ENCODE measurements at places on chromosomes 6 and 20.

GRCh38 chr20:61924211-61924857 is 141.3 kb downstream of the TAF4 start:
- no peak for DNase-seq

- no peak for DNase-seq
Observed at GRCh38 chr6:158361961-158362669, 49.9 kb downstream of the TULP4 start.

DNA sequence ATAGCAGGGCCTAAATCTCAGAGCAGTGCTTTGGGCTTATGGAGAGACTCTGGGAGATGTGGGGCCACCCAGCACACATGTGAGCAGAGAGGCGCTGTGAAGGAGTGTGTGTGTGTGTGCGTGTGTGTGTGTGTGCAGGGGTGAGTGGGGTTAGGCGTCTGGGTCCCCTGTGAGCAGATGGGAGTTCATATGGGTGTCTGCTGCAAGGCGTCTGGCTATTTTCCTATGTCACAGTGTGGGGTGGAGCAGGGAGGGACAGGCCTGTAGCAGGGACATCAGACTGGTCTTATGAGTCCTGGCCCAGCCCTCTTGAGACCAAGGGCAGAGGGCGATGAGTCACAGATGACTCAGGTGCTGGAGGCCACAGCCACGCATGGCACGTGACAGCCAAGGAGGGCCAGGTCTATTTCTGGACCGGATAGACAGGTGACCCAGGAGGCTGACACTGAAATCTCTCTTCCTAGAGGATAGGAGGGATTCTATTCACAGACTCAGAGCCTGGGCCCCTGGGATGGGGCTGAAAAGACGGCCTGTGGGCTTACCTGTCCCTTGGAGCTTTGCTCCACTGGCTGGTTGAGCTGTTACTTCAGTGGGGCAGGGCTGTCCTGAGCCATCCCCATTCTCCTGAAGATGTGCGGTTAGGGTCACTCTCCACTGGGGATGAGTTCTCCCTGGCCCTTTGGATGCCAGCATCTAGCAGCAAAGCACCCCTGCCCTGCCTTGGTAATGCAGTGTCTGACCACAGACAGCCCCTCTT is 28.9 kb downstream of the VEGFA start:
- no peak for DNase-seq

GRCh38 chr6:169159331-169159730 is 94.3 kb downstream of the THBS2 start:
- DNase-seq = no peak

DNA sequence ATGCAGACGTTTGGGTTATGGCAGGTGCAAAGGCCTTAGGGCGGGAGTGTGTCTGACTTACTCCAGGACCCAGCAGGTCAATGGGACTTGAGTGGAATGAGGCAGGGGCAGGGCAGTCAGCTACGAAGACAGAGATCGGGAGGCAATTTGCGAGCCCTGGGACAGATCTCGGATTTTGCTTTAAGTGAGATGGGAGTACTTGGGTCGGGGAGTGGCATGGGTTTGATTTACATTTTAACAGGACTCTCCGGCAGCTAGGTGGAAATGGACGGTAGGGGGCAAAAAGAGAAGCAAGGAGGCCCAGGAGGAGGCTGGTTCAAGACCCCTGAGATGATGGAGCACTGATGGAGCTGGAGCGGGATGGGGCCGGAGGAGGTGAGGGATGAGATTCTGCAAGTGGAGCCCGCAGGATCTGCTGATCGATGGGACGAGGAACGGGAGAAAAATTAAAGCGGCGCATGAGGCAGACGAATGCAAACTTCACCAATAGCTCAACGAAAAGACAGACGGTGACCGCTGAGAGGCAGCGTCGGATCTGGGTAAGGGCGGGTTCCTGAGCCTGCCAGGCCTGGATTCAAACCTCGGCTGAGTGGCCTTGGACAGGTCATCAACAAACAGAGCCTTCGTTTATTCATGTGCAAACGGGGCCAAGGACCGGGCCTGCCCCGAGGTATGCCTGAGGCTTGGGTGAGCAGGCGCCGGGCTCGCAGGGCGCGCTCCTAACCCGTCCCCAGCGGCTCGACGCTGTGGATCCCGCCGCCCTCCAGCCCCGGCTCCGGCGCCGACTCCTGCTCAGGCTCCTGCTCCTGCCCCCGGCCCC is 756 bp upstream of the RBCK1 start:
- DNase-seq = peak; percentile 79

DNA sequence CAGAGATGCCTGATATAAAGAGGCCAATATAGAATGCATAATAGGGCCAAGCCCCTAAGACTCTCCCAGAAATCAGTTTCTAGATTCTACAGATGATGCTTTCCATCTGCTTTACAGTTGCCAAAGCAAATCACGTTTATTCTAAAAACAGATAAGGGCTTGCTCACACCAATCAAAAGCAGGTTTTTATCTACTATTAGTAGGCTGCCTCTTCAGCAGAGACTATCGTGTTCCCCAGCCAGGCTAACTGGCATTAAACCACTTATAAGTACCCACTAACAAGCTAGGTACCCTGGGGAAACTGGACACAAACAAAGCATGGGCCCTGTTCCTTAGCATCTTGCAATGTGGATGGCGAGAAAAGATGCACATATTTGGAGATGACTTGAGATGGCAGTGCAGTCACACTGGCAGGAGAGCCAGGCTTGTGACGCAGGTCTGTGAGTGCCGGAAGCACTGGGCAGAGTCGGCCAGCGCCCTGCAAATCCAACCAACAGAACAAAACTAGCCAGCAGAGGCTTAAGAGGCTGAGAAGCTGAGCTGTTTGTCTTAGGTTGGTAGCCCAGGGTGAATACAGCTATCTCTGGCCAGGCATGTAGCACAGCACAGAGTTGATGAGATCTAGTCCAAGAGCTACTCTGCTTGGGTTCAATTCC is 73.4 kb downstream of the GFOD1 start:
- DNase-seq = no peak

GRCh38 chr6:131773284-131773950 is 34.4 kb upstream of the ENPP1 start:
- DNase-seq = no peak

GRCh38 chr20:40706977-40707582 is 18.0 kb upstream of the MAFB start:
- DNase-seq = no peak

DNA sequence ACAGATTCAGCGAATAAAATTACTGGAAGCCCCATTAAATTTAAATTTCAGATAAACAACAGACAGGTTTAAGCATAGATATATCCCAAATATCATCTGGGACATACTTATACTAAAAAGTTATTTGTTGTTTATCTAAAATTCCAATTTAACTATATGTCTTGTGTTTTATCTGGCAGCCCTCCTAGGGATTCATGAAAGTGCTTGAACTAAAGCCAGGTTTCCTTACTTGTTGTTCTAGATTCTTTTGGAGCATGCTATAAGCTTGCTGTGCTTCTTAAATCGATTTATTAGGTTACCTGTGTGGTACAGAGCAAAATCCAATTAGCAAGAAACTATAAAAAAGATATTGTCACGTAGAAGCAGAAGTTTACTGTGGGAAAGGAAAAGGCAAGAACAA is 202.5 kb upstream of the GMDS start:
- DNase-seq = no peak

- DNase-seq = no peak
Observed at GRCh38 chr20:32629813-32630212, 43.9 kb downstream of the C20orf203 start.

GRCh38 chr20:24720957-24721356 is 228.1 kb upstream of the CST7 start:
- DNase-seq = no peak

DNA sequence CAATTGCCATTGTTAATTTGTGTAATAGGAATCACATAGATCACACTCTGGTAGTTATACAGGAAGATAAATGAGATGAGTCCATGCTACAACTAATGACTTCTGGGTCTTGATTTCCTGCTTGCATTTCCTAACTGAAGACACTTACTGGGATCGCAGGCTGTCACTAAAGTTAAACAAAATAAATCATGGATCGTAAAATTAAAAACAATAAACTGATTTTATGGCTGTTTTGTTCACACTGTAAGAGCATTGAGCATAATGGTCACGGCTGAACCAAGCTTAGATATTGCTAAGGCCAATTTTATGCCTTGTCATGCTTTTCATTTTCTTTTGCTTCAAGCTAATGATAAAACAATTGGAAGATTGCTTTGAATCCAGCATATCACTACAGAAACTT is 332.5 kb upstream of the CITED2 start:
- no peak for DNase-seq

DNA sequence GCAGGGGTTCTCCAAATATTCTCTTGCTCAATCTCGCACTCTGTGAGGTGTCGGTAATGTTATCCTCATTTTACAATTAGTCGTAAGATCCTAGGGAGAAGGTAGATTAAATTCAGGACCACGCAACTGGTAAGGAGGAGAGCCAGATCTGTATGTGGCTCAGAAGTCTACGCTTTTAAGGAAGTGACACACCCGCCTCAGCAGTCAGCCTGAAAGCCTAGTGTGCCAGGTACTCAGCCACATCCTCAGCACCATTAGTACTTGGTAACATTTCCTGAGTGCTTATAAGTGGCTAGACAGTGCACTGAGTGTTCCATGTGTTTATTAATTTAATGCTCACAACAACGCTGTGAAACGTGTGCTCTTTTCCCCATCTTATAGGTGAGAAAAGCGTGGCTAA is 63.7 kb downstream of the DHX35 start:
- DNase-seq = no peak

GRCh38 chr6:38177882-38178583 is 358.5 kb downstream of the ZFAND3 start:
- DNase-seq = no peak

DNA sequence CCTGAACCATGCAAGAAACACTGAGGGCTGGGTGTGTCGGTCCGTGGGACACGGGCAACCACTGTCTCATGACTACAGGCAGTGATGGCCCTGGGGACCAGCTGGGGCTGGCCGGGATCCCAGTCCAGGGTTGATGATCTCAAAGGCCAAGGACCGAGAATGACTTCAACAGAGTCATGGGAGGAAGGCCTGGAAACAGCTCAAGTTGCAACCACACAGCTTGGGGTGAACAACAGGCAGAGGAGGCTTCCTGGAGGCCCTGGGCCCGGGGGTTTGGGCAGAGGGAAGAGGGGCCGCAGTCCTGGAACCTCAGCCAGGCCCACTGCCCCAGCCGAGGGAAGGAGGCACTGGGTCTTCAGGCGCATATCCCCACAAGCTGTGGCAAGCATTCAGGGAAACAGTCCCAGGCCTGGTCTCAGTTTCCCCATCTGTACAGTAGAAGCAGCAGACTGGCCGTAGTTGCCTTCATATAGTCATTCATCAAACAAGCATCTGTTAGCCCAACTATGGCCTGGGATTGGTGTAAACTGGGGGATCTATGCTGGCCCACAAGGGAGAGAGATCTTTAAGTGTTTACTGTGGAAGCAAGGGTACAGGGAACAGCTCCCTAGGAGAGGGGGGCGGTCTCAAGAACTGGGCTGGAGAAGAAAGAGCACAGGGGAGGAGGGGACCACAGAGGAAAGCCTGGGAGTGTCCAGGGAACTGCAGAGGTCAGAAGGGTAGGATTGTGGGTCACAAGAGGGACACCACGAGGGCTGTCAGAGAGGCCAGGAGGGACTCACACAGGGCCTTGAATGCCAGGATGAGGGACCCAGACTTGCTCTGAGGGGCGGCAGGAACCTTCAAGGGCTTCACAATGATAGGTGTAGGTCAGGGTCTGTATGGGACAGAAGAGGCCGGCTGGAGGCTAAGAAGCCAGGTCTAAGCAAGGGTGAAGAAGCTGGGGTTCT is 2.1 kb downstream of the MYL9 start:
- DNase-seq = no peak

DNA sequence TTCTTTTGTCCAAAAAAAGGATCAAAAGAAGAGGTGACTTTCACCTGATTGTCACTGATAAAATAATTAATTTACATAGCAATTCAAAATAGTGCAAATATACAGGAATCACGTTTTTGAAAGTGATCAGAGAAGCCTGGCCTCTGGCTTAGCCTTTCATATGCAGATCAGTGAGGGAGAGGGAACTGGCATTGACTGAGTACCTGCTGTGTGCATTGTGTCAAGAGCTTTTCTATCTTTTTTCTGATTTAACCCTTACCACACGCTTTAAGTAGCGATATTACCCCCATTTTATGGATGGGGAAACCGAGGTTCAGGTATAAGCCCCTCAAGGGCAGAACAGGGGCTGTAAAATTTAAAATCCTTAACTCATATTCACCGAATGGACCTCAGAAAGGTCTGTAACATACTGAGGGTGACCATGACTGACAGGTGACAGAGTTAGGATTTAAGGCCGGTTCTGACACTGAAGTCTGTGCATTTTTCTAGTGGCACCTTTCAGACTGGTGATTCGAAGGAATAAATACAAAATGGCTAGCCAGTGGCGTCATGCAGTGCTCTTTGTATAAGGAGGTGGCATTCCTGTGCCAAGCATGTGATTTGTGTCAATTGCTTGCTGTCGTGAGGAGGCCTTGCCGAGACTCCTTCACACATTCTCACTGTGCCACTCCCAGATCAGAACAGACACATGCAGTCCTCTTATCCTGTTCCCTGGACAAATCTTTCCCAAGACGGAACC is 310.2 kb downstream of the TSHZ2 start:
- no peak for DNase-seq

DNA sequence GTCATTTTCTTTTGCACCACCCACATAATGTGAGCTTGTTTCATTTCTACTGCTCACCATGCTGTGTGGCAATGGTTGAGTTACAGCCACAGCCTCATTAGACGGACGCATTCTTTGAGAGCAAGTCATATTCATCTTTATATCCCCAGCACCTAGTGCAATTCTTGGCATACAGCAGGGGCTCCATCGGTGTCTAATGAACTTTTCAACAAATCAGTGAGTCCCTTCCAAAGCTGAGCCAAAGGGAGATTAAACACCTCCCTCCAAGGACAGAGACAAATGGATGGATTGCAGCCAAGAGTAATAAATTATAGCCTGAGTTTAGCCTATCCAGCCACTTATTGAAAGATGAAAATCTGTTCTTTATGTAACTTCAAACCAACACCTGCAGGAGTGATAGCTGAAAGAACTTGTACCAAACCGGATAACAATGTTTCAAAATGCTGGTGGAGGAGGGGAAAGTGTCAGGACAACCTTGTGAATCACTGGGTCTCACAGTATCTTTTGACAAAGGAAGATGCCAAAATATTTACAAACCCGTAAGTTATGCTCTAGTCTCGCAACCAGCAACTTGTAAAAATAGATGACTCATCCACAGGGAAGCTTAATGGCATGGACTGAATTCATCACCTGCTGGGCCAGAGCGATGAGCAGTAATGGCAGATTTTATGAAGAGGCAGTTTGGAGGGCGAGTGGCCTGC is 139.0 kb downstream of the PXDC1 start:
- DNase-seq = no peak

DNA sequence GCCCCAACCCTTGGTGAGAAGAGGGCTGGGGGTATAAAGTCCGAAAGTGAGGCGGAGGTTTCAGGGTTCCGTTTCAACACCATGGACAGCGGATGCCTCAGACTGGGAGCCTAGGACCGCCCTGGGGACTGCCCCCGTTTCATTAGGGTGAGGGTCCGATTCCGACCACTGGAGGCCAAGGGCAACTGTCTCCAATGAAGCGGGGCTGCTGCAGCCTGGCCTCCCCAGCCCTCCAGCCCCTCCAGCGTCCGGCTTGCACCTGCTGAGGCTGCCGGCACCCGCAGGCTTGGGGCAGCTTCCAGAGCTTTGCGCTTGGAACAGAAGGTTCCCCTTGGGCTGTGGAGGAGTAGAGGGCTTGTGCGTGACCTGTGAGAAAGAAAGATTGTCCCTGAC is 39.9 kb downstream of the YTHDF1 start:
- no peak for DNase-seq
